Cerebellar cortex (tissue), 1 donor: ENCODE measurements at places on chromosomes 4 and X.
A peak's percentile ranks its signal among the peaks of the same experiment; 100 is the strongest.

- no peak for DNase-seq
These were observed 121.0 kb downstream of the PPA2 start for GRCh38 chr4:105352826-105353225.

DNA sequence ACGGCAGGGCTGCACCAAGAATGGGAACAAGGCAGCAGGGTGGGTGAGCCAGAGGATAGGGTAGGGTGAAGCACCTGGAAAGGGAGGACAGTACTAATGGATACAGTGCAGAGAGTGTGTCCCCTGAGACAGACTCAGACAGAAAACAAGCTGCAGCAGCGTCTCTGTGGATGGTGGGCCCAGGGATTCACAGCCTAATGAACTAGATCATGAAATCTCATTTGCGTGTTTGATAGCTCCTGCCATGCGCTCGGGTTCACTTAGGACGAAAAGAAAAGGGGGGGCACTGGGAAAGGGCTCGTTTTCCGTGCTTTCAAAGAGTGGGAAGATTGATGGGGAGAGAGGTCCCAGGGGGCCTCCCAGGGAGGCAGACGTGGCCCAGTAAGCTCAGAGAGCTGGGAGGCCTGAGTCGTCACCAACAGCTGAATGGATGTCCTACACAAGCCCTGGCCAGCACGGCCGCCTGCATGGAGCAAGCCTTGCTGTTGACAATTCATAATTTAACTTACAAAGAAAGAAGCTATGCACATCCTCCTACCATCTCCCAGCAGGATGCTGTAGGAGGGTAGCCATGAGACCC is 446.9 kb downstream of the BCOR start:
- no peak for DNase-seq

DNA sequence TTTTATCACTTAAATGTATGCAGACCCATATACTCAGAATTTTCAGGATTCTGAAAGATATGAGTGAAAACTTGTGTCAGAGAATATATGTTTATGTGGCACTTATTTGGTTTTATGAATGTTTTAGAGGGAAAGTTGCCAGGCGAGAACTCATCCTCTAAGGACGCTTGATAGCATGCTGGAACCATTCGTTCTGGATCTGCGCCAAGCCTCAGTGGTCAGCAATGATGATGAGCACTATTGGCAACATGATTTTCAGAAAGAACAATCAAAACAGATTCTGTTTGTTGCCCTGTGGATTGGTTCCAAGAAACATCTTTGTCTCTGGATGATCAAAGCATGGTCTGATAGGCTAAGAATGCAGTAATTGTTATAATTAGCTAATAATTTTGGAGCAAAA is 32.1 kb upstream of the RAPGEF2 start:
- DNase-seq, result no peak

GRCh38 chr4:188408244-188409030 is 269.2 kb downstream of the TRIML1 start:
- DNase-seq, result no peak

GRCh38 chrX:155094468-155095061 is 23.3 kb downstream of the BRCC3 start:
- DNase-seq, result peak; percentile 36

- no peak for DNase-seq
These were observed 516 bp upstream of the COX18 start for GRCh38 chr4:73070074-73070390.

DNA sequence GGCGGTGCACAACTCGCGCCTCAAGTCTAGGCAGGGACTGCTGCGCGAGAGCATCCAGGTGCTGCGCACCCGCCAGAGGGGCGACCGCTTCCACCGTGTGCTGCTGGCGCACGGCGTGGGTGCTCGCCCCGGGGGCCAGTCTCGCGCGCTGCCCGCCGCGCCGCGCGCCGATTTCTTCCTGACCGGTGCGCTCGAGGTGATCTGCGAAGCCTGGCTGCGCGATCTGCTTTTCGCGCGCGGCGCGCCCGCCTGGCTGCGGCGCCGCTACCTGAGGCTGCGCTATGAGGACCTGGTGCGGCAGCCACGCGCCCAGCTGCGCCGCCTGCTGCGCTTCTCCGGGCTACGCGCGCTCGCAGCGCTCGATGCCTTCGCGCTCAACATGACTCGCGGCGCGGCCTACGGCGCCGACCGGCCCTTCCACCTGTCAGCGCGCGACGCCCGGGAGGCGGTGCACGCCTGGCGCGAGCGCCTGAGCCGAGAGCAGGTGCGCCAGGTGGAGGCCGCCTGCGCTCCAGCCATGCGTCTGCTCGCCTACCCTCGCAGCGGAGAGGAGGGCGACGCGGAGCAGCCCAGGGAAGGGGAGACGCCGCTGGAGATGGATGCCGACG is 1.3 kb downstream of the CHST7 start:
- DNase-seq, result no peak

GRCh38 chrX:97016106-97016505 is 132.4 kb downstream of the RPA4 start:
- DNase-seq, result no peak

DNA sequence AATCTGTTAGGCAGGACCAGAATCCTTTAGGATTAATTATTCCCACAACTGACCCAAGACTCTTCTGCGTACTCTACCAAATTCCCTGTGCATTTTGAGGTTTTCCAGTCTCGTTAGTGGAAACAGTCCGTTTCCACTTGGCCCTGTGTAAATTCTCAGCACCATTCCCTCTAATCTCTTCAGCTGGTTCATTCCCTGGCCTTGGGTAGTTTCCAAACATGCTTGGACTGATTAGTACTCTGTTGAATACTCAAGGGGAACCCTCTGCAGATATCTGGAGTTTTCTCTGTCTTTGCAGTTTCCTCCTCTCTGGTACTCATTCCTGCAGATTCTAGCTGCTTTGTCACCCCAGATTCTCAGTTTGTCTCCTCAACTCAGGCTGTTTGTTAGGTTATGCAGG is 80.4 kb downstream of the ZFX start:
- DNase-seq, result no peak
